Endothelial cell (in vitro differentiated cells): ENCODE measurements at places on chromosomes 12 and 14.

- DNase-seq: no peak
These were observed 351.6 kb downstream of the SEC23A start for GRCh38 chr14:38751459-38751858.

DNA sequence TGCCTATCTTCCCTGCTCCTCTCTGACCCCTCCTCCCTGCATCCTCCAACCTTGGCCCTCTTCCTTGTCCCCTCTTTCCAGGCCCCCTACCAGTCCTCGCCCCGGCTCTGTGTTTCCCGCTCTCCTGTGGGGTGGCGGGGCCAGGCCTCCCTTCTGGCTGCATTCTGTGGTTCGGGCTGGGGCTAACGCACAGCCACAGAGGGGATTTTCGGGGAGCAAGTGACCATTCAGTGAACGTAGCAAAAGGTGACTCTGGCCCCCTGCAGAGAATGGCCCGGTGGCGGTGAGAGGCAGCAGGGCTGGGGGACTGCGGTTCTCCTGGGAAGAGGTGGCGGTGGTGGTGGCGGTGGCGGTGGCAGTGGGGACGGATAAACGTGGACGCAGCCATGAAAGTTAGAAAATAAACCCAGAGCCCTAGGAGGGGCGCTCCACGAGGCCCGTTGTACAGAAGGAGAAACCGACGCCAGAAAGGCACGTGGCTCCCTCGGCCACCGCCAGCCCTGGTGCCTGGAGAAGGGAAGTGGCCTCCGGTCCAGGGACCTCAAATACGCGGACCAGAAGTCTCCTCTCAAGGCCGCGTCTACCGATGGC lies 269.6 kb downstream of the ADGRD1 start:
- DNase-seq: no peak

- DNase-seq: no peak
These were observed 30.7 kb downstream of the FRMD6 start for GRCh38 chr14:51682411-51682810.

DNA sequence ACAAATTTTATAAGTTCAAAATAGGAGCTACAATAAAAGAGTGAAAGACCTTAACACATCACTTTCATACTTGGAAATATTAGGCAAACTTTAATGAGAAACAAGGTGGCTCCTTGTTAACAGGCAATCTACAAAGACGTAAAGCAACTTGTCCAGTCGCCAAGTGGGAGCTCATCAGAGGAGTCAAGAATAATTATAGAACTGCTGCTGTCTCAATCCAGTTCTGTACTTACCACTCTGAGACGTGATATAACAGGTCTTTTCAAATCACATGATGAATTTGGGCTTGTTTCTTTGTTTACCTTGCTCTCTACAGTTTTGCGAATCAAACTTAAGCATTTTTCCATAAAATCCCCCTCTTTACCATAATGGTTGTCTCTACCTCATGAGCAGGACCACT lies 3.6 kb downstream of the YBX3 start:
- no peak for DNase-seq

GRCh38 chr12:92488735-92489134 lies 214.1 kb upstream of the PLEKHG7 start:
- no peak for DNase-seq

GRCh38 chr12:108419949-108420348 lies 80.8 kb upstream of the CMKLR1 start:
- DNase-seq: no peak

GRCh38 chr12:12890543-12891079 lies 751 bp upstream of the GPRC5A start:
- DNase-seq: no peak

GRCh38 chr12:106369624-106370346 lies 12.2 kb downstream of the POLR3B start:
- DNase-seq: no peak

GRCh38 chr14:22737052-22737451 lies 29.4 kb upstream of the OXA1L start:
- DNase-seq: no peak

DNA sequence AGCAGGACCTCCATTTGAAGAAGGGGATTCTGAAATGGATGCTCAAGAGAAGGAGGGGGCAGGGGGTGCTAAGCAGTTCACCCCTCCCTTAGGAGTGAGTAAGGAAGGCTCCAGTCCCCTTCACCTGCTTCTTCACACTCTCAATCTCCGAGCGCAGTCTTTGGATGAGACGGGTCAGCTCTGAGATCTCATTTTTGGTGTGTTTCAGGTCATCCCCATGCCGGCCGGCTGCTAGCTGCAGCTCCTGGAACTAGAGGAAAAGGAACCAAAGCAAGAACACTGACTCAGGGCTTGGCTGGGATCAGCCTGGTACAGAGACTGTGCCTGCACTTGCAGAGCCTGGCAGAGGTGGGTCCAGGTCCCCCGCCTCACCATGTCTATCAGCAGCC lies 7.3 kb downstream of the KRT73 start:
- no peak for DNase-seq

GRCh38 chr12:47102845-47103651 lies 23.3 kb upstream of the AMIGO2 start:
- no peak for DNase-seq

DNA sequence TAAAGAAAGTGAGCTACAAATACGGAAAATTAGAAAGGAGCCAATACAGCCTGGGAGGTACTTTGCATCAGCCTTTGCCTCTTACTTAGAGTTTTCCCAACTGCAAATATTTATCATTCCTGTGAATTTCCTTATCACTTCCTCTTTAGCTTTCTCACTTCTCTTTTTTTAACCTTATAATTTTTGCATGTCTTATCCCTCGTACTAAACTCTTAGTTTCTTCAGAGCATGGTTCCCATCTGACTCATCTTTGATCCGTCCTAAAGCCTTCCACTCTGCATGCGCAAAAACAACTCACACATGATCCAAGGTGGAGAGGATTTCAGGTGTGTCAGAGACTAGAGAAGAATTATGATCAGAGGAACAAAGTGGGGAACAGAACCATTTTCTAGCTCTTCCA lies 9.6 kb upstream of the SNAPC1 start:
- DNase-seq: no peak

DNA sequence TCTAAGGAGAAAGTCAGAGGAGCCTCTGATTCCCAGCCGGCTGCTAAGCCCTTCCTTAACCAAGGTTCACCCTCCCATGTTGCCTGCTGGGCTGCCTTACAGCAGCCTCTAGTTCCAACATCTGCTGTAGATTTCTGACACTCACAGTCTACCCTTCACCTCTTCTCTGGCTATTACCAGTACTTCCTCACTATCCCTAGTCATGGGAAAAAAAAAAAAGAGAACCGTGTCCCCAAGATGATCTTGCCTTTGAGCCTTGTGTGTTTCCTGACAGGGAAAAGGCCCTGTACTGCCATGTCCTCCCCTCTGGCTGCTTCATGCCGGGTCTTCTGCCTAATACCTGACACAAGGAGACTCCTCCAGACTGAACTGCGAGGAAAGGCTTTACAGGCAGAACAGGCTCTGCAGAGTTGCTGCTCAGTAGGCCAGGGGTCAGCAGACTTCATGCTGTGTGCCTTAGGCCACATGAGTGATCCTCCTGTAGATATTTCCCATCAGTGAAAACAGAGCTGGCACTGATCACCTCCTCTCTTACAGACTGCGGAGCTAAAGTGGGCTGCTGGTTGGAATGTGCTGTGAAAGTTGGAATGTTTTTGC lies 46.8 kb downstream of the PRKCH start:
- DNase-seq: no peak

- DNase-seq: no peak
These were observed 360.5 kb downstream of the APAF1 start for GRCh38 chr12:99005601-99006000.

GRCh38 chr12:116099652-116100432 lies 177.7 kb downstream of the MED13L start:
- DNase-seq: no peak

GRCh38 chr14:23345987-23346692 lies 6.5 kb downstream of the SLC22A17 start:
- DNase-seq: no peak

DNA sequence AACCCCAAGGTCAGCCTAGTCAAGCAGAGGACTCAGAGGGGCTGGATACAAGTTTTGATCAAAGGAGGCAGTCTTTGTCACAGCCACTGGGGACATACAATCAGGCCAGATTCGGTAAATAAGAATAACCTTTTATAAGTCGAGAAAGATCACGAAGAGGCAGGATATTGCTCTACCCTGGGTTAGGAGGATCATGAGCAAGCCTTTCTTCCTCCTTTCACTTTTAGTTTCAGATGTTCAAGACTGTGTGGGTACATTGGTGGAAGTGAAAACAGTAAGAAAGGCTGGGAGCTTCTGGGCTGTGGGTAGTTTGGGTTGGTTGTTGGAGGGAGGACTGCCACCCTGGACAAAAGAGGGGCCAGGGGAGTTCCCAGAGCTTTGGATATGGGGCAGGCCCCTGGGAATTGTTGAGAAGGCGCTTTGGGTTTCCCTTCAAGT lies 127.7 kb downstream of the SNAPC1 start:
- DNase-seq: no peak

DNA sequence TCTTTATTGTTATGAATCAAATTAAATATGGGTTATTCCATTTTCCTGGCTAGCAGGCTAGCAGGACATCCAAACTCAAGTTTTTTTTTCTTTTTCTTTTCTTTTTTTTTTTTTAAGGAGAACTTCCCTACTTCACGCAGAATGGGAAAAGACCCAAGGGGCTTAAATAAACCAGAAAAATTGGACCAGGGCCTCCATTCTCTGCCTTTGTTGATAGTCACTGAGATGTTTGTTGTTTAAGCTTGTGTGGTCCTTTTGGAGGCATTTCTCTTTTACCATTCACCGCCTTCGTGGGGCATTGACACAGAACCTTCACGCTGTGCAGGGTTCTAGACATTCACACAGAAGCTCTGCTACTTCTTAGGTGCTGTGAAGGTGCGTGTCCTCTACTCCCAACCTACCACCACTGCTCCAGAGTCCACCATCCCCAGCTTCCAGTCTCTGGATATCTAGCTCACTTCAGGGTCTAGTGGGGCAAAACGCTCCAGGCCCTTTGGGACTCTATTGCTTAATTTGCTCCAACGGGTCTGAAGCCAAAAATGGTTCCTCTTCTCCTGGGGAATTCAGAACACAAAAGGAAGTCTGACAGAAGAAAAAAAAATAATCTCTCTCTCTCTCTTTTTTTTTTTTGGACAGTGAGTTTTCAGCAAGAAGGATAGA lies 301.3 kb downstream of the AEBP2 start:
- DNase-seq: no peak

GRCh38 chr12:21453312-21453852 lies 15.9 kb downstream of the PYROXD1 start:
- DNase-seq: no peak

DNA sequence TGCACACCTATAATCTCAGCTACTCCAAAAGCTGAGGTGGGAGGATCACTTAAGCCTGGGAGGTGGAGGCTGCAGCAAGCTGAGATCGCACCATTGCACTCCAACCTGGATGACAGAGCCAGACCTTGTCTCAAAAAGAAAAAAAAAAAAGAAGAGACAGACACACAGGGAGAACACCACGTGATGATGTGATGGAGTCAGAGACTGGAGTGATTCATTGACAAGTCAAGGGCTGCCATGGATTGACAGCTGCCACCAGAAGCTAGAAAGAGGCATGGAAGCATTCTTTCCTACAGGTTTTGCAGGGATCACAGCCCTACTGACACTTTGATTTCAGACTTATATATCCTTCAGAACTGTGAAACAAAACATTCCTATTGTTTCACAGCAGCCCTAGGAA lies 3.5 kb upstream of the HCFC2 start:
- DNase-seq: no peak

GRCh38 chr12:132711080-132711843 lies 620 bp downstream of the PGAM5 start:
- peak; percentile 33 for DNase-seq

GRCh38 chr14:22438742-22439141 lies 150.3 kb downstream of the DAD1 start:
- no peak for DNase-seq

GRCh38 chr14:94366146-94366915 lies 22.1 kb downstream of the SERPINA1 start:
- DNase-seq: no peak

DNA sequence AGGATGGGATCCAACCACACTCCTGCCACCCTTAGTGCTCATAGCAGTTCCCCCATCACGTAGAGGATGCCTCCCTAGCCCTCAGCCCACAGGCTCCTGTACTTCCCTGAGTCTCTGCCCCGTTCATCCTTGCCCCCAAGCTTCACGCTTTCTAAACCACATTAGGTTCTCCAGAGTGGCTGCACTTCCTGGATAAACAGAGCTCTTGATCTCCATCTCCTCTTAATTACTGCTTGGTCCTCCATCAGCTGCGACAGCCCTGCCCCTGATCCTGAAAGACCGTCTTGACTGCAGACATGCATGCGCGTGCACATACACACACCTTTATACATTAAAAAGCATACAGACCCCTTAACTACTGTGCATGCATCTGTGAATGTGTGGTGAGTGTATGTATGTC lies 530.0 kb downstream of the BCL11B start:
- DNase-seq: no peak

- DNase-seq: no peak
These were observed 47.1 kb downstream of the MLXIP start for GRCh38 chr12:122125452-122126341.

- no peak for DNase-seq
These were observed 164.3 kb downstream of the GXYLT1 start for GRCh38 chr12:41980390-41980789.

GRCh38 chr12:54455760-54456469 lies 17.5 kb downstream of the GTSF1 start:
- no peak for DNase-seq

DNA sequence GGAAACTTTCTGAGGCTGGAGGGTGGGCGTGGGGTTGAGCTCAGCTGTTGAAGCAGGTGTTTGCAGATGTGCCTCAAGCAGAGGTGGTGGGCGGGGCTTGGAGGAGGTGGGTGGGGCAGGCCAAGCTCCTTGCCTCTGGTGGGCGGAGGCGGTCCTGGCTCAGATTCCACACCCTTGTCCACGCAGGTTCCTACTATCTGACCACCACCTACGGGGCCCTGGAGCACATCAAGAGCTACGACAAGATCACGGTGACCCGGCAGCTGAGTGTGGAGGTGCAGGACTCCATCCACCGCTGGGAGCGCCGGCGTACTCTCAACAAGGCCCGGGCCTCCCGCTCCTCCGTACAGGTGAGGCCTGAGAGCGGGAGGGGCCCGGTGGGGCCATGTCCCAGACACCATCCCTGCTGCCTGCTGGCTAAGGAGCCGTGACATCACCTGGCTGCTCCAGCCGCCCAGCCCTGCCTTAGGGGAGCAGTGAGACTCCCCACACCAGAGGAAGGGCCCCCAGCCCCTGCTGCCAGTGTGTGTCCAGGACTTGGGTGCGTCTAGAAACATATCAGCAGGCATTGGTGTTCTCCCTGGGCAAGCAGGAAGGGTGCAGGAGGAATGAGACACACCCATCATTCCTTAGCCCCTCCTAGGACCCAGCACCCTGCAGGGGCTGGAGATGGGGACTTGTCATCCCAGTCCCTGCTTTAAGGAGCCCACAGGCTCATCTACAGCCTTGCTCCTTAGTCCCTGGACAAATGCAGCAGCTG lies 63.4 kb downstream of the LGMN start:
- no peak for DNase-seq

DNA sequence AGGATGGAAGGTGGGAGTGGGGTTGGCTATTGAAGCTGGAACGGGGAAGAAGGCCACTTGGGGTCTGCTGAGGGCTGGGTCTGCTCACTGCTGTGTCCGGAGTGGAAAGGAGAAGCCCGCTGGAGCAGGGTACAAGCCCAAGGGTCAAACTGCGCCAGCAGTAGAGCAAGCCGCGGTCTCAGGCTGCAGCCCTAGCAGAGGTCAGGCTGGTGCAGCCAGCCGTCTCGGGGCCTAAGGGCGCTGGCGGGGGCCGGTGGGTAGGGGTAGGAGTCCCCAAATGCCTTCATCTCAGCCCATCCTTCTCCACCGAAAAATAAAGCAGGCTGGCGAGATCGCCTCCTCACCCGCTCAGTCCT lies 718 bp upstream of the JDP2 start:
- no peak for DNase-seq
